ENCODE measurements at places on chromosomes 2 and 18. TPM values are rescaled to one million over a fixed set of nuclear protein-coding genes. Genes with fewer than 3 reads are reported as not detected.

- DNase-seq: no peak
Observed at GRCh38 chr2:71423817-71424420, 29.4 kb upstream of the DYSF start.

- DNase-seq: no peak
Observed at GRCh38 chr2:237154884-237155851, 69.5 kb downstream of the COPS8 start.

GRCh38 chr2:240460781-240461431 is 25.4 kb downstream of the GPC1 start:
- no peak for DNase-seq

- DNase-seq: peak; percentile 96
Observed at GRCh38 chr2:130337735-130338325, 4.9 kb upstream of the IMP4 start.

DNA sequence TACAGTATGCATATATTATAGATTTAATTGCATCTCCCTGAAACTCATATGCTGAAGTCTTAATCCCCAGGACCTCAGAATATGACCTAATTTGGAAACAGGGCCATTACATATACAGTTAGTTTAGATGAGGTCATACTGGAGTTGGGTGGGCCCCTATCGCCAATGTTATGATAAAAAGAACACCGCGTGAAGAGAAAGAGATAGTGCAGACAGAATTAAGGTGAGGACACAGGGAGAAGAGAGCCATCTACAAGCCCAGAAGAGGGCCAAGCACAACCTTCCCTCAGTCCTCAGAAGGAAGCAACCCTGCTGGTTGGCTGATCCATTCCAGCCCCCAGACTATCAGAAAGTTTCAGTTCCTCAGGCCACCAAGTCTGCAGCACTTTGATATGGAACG is 311.9 kb upstream of the RAB6C start:
- no peak for DNase-seq

GRCh38 chr18:4586731-4587130 is 131.6 kb upstream of the DLGAP1 start:
- DNase-seq: no peak

GRCh38 chr2:9286554-9287399 is 80.2 kb downstream of the ASAP2 start:
- no peak for DNase-seq

DNA sequence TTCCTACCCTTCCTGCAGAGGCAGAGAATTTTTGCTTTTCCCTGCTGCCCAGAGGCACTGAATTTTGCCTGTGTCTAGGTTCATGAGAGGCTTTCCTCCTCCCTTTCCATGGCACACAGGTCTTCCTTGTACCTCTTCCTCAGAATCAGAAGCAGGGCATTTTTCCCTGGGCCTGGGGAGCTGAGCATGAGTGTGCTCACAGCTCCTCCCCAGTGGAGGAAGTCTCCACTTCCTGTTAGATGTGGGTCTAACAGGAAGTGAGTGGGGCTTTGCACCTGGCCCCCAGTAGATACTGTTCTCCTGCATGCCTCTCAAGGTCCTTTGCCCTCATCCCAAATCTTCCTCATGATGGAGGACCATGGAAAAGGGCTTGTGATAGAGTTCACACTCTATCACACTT is 297.2 kb upstream of the FIGN start:
- no peak for DNase-seq

FOXI3 gene
- total RNA-seq: not detected

FAM124B gene
- not detected for total RNA-seq
